ENCODE measurements at places on chromosomes 5 and 9.

GRCh38 chr5:174617910-174618309 is 106.5 kb upstream of the MSX2 start:
- DNase-seq = no peak

- DNase-seq = no peak
Observed at GRCh38 chr5:107313921-107314320, 356.8 kb downstream of the EFNA5 start.

DNA sequence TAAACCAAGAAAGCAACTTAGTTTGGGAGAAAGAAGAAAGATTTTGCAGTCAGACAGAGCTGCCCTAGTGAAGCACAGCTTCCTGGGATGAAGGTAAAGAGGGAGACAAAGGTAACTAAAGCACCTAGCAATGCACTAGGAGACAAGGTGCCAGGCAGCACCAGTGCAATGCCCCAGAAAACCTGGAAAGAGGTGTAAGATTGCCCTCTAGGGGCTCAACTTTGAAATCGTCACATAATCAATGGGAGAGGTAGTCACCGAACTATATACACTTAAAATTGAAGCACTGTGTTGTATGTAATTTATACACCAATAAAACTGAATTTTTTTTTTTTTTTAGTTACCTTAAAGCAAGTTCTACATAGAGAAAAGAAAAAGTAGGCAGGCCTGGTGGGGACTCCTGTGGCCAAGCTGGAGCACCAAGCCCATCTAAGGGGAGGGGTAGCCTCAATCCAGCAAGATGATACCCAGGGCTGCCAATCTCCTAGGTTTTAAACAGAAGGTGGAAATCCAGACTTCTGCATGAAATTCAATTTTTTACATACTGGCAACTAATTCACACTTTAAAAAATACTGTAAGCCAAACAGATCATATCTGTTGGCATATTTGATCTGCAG is 48.2 kb downstream of the CDK5RAP2 start:
- peak; percentile 57 for DNase-seq

- peak; percentile 92 for DNase-seq
Observed at GRCh38 chr5:72066705-72067107, 40.6 kb upstream of the MAP1B start.

- no peak for DNase-seq
Observed at GRCh38 chr5:124858612-124859011, 112.2 kb upstream of the ZNF608 start.

- peak; percentile 49 for DNase-seq
Observed at GRCh38 chr5:65329266-65329665, 152.5 kb downstream of the ADAMTS6 start.

GRCh38 chr9:20315677-20316076 is 306.6 kb downstream of the MLLT3 start:
- DNase-seq = peak; percentile 87

DNA sequence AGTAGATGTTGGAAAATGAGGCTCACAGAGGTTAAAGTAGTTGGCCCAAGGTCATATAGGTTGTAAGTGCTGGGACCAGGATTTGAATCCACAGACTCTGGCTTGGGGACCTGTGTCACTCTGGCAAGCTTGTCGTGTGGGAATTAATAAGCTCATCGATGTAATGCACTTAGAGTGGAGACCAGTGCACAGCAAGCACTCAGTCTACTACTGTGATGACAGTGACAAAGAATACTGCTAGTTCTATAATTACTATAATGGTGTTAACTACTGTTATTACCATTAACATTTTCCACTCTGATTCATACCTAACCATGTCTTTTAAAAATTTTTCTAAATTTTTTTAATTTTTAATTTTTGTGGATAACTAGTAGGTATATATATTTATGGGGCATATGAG is 12.8 kb downstream of the PAM start:
- DNase-seq = no peak

DNA sequence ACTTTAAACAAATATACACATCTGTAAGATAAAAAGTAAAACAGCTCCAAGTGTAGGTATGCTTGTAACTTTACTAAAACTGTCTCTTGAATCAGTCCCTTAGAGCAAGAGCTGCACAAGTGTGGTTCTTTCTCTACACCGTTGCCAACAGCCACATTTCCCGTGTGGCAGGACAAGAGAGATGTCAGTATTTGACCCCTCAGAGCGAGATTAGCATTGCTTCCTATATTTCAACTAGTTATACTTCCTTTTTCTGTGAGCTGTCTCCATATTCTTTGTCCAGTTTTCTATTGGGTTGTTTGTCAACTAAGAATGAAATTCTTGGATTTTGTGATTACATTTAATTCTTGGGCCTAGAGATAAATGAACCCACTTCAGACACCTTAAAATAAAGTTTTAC is 8.0 kb downstream of the PLIN2 start:
- DNase-seq = no peak

DNA sequence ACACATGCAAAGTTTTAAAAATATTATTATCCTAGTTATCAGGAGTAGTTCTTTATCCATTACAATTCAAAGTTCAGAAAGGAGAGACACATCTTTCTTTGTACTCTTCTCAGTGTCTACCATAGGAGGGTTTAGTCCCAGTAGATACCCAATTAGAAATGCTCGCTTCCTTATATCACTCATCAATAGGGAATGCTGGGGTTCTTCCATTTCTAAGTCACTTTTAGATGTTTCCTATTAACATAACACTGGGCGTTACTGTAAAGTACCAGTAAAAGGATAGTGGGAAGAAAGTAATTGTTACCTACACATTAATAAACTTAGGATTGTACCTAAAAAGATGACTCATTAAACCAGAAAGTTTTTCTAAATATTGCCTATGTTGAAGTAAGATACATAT is 348.3 kb upstream of the CDH6 start:
- DNase-seq = no peak

- no peak for DNase-seq
Observed at GRCh38 chr5:83991566-83992224, 271.0 kb upstream of the HAPLN1 start.

DNA sequence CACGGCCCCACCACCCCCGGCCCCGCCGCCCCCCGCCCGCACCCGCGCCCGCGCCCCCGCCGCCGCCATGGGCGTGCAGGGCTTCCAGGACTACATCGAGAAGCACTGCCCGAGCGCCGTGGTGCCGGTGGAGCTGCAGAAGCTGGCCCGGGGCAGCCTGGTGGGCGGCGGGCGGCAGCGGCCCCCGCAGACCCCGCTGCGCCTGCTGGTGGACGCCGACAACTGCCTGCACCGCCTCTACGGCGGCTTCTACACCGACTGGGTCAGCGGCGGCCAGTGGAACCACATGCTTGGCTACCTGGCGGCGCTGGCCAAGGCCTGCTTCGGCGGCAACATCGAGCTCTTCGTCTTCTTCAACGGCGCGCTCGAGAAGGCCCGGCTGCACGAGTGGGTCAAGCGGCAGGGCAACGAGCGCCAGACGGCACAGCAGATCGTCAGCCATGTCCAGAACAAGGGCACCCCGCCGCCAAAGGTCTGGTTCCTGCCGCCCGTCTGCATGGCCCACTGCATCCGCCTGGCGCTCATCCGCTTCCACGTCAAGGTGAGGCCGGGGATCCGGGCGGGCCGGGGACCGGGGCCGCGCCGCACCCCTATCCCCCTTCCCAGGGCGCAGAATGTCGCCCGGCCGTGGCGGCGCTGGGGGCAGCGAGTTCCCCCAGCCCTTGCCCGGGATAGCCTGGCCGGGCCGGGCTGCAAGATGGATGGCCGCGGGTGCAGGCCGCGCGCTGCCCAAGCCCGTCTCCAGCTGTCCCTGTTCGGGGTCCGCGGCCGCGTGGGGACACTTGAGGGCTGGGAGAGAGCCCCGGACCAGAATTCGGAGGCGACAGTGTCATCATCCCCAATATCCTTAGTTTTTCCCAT is 594 bp downstream of the FAM120A start:
- peak; percentile 78 for DNase-seq

- peak; percentile 9 for DNase-seq
Observed at GRCh38 chr5:143874312-143874711, 62.4 kb downstream of the HMHB1 start.

DNA sequence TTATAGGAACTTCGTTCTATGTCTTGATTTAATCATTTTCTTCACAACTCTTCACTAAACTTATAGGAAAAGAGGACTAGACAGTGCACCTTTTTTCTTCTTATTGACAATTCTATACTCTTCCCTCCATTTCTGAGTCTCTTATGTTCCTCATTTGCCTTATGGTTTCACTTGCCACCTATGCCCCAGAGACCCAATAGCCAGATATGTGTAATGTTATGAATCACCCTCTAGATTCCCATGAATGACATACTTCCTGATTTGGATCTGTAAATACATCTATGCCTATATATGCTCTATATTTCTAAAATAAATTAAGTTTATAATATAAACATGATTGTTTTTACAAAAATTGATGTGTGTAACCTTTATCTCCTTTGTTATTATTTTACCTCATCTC is 514.1 kb upstream of the MEF2C start:
- DNase-seq = peak; percentile 29

- DNase-seq = peak; percentile 49
Observed at GRCh38 chr5:142976861-142977260, 206.7 kb downstream of the ARHGAP26 start.

GRCh38 chr5:137995077-137995748 is 37.7 kb downstream of the FAM13B start:
- DNase-seq = peak; percentile 60

DNA sequence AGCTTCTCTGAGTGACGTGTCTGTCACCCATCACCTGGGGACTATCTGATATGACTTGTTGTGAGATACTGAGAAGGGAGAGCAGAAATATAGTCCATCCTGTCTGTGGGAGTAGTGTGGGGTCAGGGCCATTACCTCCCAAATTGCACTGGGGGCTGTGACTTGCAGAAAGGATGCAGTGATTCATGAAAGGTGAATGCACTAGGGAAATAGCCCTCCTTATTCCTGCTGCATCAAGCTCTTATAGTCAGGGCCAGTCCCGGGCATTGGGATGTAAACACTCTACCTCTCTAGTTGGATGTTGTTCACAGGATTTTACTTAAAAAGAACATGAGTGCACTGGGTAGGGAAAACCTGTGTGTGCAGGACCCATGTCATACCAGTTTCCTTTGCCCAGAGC is 124.8 kb downstream of the STK32A start:
- DNase-seq = no peak

DNA sequence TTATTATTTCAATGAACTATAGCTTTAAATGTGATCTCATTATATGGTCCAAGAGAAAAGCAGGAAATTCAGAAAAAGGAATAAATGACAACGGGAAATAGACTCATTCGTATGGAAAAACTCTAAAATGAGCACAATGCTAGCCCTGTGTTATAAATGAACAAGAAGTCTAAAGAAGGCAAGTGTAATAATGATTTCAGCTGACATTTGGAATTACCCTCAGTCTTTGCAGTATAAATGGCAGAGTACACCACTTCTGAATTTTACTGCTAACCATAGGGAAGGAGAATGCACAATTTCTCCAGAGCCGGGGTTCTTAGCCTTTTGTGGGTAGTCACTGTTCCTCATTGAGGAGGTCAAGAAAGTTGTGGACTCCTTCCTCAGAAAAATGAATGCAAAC is 93.1 kb downstream of the ANKRD55 start:
- DNase-seq = no peak

GRCh38 chr5:79069488-79070349 is at the start of the genes BHMT2 and DMGDH:
Gene BHMT2, plus strand, starts transcription at chr5:79069767. Its CDS starts 16 bp downstream, at chr5:79069783.
Gene DMGDH, minus strand, starts transcription at chr5:79069674. Its CDS starts 54 bp downstream, at chr5:79069620.
- DNase-seq = peak; percentile 87

DNA sequence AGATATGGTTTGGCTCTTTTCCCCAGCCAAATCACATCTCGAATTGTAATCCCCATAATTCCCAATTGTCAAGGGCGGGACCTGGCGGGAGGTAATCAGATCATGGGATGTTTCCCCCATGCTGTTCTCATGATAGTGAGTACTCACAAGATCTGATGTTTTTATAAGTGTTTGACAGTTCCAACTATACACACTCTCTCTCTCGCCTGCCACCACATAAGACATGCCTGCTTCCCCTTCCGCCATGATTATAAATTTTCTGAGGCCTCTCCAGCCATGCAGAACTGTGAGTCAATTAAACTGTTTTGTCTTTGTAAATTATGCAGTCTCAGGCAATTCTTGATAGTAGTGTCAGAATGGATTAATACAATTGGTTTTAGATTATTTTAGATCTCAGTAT is 475.7 kb upstream of the CYLC2 start:
- DNase-seq = no peak

GRCh38 chr5:8355981-8356380 is 487.0 kb downstream of the MTRR start:
- no peak for DNase-seq

GRCh38 chr5:13207112-13207511 is 737.4 kb downstream of the DNAH5 start:
- DNase-seq = no peak

DNA sequence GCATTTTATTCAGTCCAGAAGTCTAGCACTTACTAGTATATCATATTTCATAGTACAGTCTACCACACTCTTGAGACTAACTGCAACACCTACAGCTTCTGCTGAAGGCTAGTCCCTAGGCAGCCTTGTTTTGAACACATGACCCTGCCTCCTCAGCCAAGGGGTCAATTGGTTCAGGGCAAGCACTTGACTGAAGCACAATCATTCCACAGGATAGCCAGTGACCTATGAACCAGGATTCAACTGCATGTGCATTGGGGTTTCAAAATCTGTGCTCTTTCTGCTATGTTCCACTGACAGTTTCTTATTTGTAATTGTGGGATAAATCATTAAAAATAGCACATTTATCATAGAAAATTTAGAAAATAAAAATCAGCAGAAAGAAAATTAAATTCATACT is 186.8 kb downstream of the TMEM161B start:
- no peak for DNase-seq

DNA sequence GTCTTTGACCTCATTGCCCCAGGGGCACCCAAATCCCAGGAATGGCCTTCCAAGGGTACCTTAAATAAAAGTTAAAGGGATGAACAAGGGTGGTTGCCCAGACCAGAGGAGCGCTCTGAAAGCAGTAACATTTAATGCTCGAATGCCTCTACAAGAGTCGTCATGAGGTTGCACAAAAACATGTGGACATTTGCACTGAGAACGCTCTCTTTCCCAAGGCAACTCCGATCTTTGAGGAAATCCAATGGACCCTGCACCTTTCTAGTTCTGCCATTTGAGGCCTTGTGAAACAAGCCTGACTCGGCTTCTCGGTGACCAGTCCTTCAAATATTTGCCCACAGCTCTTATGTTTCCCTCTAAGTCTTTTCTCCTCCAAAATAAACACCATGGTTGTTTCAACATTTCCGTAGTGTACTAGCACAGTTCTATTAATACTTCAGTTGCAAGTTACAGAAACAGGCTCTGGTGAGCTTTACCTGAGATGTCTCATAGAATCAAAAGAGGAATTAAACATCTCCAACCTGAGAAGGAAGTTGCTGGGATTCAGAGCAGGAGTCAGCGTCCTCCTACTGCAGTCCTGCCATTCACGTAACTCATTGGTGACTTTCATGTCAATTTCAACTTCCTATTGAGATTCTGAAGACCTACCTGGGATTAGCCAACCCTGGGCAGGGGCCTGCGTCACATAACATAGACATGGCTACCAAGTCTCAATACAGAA is 168.8 kb upstream of the RAI14 start:
- peak; percentile 94 for DNase-seq
